Epithelial cell of esophagus (primary cell): ENCODE measurements at places on chromosomes 6 and 20.

DNA sequence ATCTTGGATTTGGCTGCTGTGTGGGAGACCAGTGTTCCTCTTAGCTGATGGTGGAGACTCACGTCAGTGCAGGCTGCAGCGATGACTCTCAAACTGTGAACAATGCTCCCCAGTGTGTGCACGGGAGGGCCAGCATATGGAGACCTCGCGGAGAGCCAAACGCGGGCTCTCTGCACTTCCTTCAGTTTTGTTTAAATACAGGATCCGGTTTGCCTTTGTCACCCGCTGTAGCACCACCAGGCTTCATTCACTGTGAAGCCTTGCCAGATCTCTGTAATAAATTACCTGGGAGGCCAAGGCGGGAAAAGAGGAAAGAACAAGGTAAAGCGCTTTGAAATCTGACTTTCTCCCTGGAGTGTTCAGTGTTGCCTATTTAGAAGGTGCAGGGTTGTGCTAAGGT lies 30.7 kb upstream of the TMEM14A start:
- no peak for DNase-seq

- DNase-seq: no peak
Observed at GRCh38 chr6:33857932-33858475, 54.2 kb upstream of the MLN start.

DNA sequence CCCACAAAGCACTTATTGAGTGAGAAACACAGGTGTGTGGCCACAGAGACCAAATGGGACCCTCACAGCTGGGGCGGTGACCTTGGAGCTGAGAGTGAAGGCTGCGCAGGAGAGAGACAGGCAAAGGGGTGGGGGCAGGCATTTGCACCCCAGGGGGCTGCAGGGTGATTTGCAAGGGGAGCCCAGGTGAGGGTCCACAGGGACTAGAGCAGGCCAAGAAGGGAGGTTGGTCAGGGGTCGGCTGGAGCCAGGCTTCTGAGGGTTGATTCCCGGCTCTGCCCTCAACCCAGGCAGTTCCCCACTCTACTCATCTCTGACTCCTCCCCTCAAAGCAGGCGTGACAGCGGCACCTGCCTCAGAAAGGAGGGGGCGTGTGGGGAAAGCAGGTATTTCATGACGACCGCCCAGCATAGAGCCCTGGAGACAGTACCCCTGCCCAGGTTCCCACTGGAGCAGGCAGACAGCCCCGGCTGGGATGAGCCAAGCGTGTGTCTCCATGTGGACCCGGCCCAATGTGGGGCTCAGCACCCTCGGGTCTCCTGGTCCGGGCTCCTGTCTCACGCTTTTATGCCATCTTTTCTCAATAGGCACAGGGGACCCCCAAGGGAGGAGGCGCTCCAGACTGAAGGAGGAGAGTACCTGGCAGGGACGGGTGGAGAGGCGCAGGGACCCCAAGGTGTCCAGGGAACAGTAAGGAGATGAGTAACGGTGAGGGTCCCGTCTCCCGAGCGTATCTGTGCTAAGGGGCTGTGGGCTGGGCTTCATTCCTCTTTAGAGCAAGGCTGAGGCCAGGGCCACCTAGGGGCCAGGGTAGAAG lies 3.1 kb upstream of the MRGBP start:
- no peak for DNase-seq

DNA sequence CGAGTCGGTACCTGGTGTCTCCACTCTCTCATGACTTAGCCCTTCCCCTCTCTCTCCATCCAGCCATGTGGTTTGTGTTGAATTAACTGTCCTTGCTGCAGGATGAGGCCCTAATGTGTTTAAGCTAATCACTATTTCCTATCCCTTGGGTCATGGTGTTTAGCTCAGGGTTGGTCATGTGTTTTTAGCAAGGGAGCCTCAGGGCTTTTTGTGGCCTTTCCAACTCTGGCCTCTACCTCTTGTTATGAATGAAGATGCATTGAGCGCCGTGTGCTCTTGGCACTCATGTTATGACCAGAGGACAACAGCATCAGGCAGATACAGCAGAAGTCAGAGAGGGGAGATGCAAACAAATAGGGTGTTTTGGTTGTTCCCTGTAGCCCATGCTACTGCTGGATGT lies 674.2 kb upstream of the FLRT3 start:
- no peak for DNase-seq

DNA sequence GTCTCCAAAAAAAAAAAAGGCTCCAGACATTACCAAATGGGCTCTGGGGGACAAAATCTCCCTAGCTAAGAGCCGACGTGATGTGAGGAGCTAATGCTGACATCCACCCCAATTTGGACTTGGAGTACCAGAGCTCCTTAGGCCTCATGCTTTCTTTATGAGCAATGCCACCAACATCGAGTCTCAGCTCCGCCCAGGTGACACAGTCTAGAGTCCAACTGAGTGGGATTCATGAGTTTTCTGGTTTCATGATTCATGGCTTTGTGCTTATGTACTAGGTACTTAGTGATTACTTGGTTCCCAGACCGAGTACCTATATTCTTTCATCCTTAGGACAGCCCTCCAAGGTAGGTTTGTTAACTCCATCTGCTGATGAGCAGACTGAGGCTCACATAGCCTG lies 4.4 kb downstream of the ANKRD60 start:
- DNase-seq: no peak

DNA sequence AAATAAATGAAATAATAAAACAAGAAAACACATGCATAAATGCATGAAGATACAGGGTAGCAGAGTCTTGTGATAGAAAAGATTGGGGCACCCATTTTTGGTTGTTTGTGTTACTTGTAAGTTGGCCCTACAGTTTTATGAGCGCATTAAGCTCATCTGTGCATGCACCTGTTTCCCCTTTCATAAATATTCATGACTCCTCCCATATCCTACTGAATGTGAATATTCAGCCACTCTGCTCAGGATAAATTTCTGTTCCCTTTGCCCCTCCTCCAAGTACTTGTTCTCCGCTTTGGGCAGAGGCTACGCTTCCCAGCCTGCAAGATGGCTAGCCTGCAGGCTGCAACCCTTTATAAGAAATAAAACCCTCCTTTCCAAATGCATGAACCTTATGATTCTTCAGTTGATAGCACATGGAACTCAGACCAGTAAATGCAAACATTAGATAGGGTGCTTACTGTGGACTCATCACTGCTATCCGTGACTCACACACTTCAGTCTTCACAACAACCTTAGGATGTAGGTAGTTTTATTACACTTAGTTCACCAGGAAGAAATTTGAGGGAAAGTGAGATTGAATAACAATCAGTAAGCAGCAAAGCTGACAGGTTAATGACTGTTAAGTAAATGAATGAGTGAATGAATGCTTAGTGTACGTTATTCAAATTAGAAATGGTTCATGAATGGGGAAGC lies 15.0 kb downstream of the ALDH8A1 start:
- DNase-seq: peak; percentile 69

- no peak for DNase-seq
Observed at GRCh38 chr20:32520927-32521203, 64.3 kb downstream of the NOL4L start.

GRCh38 chr6:15880262-15880973 lies 217.6 kb upstream of the DTNBP1 start:
- DNase-seq: no peak

- peak; percentile 90 for DNase-seq
Observed at GRCh38 chr6:35895560-35895959, 25.3 kb downstream of the SRPK1 start.

- DNase-seq: no peak
Observed at GRCh38 chr20:34876406-34877282, at the start of gene ACSS2. Gene ACSS2 (plus strand): TSS chr20:34876612. CDS start chr20:34876646, 34 bp downstream.

DNA sequence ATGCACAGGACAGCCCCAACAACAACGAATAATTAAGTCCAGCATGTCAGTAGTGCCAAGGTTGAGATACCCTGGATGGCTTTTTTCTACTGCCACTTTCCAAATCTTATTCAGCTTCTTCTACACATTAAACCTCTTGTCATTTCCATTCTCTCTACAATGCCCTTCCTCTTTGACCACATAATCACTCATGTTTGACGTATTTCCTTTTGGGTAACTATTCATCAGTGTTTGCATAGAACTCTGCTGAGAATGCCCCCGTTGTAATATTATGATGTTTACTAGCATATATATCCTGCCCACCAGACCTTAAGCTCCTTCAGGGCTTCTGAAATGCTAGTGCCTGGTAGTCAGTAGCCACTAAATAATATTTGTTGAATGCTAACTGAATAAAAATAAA lies 515.3 kb upstream of the RNF217 start:
- DNase-seq: no peak

DNA sequence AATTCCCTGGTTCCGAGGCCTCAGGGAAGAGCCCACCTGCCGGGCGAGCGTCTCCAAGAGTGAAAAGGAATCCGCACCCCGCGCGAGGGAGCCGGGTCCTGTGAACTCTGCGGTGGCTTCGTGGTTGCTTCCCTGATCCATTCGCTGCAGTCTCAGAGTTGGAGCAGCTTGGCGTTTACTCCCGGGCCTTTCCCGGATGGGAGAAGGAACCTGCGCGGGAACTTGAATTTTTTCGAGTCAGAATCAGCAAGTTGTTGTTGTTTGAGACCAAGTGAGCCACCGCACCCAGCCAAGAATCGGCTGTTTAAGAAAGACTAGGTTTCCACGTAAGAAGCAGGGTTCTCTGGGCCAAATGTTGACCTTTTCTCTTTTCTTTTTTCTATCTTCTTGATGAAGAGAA lies 12.9 kb downstream of the PRSS16 start:
- DNase-seq: peak; percentile 30

DNA sequence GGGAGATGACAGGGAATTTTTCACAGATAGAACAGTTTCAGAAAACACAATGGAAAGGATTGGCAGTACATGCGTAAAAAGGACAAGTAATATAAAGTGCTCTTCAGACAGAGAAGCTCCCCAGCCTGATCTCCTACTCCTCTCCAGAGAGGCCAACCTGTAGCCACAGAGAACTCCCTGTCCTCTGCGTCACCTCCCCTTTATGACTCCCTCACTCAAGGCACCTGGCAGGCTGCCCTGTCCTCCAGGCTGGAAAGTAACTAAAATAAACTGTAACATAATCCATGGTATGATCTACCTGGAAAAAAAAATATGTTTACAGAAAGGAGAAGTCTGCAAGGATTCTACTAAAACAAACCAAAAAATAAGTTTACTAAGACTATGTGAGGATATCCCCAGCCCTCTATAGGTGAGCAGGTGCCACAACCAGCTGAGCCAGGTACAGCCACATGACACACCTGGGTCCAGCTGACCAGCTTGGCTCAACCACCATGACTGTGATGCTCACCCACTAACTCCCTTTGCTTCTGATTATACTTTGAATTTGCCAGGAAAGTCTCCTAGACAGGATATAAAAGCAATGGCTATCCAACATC lies 29.2 kb downstream of the MBOAT1 start:
- DNase-seq: peak; percentile 86

DNA sequence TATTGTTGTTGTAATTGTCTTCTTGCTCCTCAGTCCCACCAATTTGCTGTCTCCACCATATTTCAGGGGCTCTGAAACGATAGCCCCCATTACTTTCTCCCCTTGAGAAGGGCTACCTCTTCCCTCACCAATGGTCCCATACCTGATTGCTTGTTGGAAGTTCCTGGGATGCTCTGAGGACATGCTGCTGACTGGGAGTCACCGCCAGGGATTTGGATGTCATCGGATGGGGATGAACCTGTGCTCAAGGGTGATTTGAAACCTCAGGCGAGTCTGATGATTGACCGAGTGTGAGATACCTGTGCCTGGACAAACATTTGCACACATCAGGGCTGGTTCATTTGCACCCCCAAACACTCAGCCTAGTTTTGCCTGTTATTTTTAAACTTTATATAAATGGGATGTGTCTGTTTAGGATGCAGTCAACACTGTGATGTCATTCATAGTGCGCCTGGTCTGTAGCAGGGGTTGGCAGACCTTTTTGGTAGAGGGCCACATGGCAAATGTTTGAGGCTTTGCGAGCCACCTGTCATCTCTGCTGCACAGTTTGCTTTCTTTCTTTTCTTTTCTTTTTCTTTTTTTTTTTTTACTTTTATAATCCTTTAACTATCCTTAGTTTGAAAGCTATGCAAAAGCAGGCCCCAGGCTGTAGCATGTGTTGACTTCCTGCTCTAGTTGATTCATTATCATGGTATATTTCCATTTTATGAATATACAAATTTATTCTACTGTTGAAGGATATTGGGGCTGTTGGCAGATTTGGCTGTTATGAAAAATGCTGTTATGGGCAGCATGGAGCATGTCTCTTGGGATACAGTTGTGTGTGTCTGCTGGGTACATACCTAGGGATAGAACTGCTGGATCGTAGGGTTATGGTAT lies 118.5 kb upstream of the PHACTR3 start:
- no peak for DNase-seq

- DNase-seq: peak; percentile 1
Observed at GRCh38 chr6:117907601-117908245, 659 bp downstream of the SLC35F1 start.

GRCh38 chr6:8387942-8388437 lies 47.4 kb downstream of the SLC35B3 start:
- no peak for DNase-seq
